ENCODE measurements at places on chromosomes 11 and 22.

GRCh38 chr11:117859488-117860112, 16.9 kb downstream of the FXYD6 start:
- DNase-seq: peak; percentile 36

- DNase-seq: no peak
Measured at GRCh38 chr22:25765016-25765367, 23.0 kb downstream of the MYO18B start.

GRCh38 chr11:66081505-66081904, 11.4 kb downstream of the PACS1 start:
- peak; percentile 41 for DNase-seq

DNA sequence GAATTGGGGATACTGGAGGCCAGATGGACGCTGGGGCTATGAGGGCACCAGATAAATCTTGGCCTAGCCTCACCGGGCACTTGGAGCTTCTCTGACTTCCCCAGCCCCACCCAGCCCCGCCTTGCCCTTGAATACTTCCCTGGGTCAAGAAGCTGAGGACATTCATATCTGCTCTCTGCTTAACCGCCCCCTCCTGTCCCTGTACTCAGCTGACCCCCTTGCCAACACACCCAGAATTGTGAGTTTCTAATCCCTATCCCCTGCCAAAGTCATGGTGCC, 22.0 kb downstream of the FADS3 start:
- DNase-seq: no peak

- no peak for DNase-seq
Measured at GRCh38 chr11:117437041-117437790, 109.6 kb downstream of the CEP164 start.

DNA sequence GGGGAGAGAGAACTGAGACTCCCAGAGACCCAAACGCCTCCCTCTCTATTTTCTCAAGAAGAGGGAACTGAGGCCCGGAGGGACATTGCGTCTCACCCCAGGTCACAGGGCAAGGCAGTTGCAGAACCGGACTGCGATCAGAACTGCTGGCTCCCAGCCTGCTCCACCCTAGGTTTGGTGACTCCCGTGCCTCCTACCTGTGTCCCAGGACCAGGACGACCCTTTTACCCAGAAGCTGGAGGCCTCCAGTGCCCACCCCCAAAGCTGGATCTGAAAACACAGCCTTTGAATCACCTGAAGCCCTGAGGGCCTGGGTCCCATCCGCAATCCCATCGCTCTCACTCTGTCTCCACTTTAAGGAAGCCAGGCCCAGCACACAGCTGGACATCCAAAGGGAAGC, 1.4 kb downstream of the GSTT4 start:
- no peak for DNase-seq

DNA sequence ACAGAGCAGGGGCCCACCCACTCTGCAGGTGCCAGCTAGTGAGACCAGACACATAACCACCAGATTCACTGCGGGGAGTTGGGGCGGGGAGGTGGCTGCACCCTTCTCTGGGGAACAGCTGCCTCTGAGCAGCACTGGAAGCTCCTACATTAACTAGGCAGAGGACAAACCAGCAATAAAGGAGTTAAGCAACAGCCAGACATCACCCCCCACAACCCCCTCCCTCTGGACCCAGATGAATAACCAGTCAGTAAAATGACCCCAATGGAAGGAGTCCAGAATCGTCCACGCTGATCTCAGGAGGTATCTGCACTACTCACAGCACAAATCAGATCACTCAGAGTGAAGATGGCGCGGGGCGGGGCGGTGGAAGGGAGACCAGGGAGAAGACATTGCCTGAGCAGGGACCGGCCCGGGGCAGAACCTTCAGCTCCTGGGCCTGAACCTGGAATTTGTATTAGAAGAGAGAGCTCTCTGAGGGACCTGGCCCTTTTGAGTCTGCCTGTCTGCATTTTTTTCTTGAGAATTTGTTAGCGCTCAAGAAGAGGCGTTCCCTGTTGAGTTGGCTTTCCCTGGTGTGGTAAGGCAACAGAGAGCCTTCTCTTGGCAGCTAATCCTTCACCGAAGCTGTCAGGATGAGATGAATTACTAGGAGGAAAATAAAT, 125.5 kb upstream of the NCAM1 start:
- DNase-seq: no peak

- DNase-seq: no peak
Measured at GRCh38 chr11:71502871-71503435, 24.1 kb upstream of the KRTAP5-7 start.

- DNase-seq: peak; percentile 35
Measured at GRCh38 chr11:72716290-72716689, 35.9 kb downstream of the ARAP1 start.

DNA sequence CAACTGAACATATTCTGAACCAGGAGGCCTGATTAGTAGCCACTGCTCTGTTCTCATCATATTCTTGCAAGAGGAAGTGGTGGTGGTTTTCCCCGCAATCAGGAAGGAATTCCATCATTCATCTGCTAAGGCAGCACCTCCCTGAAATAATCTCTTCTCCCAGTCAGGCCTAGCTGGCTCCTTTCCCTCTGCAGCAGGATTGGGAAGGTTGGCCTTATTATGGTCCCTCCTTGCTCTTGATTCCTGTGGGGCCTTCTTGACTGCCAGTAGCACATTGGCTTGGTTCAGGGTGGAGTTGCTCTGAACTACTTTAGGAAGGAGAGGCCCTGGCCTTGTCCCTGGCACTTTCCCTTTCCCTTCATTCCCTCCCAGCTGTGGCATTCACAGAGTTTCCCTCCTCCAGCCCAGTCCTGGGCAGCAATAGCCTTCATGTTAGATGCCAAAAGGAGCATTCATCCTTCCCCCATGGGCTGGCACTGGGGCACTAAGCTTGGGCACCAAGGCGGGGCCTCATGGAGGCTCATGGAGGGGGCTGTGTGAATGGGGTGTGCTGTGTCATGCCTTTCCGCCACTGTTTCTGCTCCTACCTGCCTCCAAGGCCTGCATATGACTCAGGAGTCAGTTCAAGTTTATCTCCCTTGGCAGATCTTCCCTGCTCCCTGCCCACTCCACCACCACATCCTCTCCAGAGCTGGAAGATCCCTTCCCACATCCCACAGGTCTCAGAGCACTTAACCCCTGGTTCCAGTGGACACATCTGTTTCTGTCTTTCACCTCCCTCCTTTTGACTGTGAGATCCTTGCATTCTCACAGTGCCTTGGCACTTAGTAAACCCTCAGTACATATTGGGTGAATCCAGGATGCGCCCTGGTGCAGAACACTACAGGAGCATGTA, 27.6 kb upstream of the CD44 start:
- DNase-seq: no peak

GRCh38 chr11:34205326-34206035, 100.1 kb downstream of the NAT10 start:
- DNase-seq: no peak

GRCh38 chr11:73295241-73295995, 12.7 kb upstream of the ARHGEF17 start:
- DNase-seq: peak; percentile 73

- DNase-seq: no peak
Measured at GRCh38 chr11:106668147-106668546, 350.1 kb downstream of the GUCY1A2 start.

DNA sequence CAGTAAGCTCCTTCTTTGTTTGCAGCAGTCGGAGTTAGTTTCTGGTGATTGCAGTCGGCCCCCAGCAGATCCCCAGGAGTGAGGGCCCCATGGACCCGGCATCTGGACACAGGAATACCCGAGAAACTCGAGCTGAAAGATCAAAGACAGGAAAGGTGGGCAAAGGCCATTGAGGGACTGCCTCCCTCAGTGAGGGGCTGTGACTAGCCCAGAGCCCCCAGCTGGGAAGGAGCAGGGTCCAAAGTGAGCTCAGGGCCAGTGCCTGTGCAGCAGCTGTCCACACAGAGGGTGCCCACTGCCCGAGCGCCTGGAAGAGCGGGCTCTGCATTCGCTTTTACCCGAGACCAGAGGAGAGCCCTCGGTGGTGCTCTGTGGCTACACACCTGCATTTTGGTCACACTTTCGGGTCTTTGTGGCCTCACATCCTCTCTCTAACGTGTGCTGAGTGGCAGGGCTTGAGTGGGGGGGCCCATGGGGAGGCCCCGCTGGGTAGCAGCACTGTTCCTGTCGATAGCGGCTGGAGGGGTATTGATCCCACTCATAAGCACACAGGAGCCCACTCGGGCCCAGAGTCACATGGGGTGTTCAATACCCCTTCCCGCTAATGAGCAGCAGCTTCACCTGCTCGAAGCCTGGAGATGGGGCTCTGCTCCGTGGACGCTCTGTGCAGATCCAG, 532.9 kb downstream of the TBC1D22A start:
- DNase-seq: no peak

- DNase-seq: no peak
Measured at GRCh38 chr22:35648066-35649025, at the start of gene APOL6. APOL6 (plus strand) TSS chr22:35648446; CDS start chr22:35656426, 7,980 bp downstream.

- DNase-seq: no peak
Measured at GRCh38 chr11:68582416-68583040, 101.8 kb upstream of the GAL start.

DNA sequence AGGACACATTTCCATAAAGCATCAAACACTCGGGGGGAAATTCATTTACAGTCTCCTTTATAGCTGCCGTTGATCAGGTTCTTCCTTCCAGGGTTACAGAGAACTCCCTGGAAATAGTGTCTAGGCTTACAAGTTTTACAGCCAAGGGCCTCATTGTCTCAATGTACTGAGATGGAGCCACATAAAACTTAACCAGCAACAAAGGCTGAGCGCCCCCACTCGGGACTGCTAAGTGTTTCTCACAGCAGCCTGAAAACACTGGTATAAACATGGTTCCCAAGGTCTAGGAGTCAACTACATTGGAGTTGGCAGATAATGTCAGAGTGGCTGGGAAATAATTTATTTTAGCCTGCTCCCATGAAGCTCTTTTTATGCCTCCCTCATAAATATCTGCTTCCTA, 686.2 kb downstream of the OPCML start:
- DNase-seq: no peak

- no peak for DNase-seq
Measured at GRCh38 chr11:78256962-78257361, 68.2 kb downstream of the USP35 start.

GRCh38 chr11:60739114-60739513, 14.6 kb downstream of the MS4A18 start:
- DNase-seq: no peak

GRCh38 chr11:108927791-108928545, 263.1 kb downstream of the DDX10 start:
- no peak for DNase-seq

- no peak for DNase-seq
Measured at GRCh38 chr22:44347080-44347479, 34.3 kb upstream of the SHISAL1 start.

GRCh38 chr11:102158164-102158735, 48.0 kb downstream of the YAP1 start:
- DNase-seq: no peak

DNA sequence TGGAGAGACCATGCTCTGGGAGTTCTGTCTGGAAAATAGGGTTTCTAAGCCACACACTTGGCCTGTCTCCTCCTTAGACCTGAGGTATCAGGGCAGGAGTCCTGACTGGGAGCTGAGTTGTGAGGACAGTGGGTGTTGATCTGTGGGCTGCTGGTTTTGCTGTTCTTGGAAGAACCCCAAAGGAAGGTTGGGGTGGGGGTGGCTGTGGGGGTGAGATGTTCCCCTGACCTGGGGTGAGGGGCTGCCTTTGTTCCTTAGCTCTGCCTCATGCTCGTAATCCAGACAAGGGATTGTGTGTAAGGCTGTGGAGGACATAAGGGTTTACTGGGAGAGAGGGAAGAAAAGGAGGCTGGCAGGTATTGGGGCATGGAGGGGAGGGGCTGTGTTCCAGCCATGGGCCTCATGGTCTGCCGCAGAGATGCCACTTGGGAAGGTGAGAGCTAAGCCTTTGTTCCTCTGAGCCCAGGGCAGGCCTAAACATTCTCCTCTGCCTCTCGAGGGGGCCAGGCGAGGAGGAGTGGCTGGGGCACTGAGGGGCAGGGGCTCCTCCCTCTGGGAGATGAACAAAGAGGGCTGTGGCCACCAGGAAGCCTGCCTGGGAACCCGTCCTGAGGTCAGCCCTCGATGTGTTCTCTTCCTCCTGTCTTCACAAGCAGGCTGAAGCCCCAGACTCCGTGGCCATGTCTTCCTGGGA, 4.4 kb downstream of the OTOG start:
- no peak for DNase-seq

DNA sequence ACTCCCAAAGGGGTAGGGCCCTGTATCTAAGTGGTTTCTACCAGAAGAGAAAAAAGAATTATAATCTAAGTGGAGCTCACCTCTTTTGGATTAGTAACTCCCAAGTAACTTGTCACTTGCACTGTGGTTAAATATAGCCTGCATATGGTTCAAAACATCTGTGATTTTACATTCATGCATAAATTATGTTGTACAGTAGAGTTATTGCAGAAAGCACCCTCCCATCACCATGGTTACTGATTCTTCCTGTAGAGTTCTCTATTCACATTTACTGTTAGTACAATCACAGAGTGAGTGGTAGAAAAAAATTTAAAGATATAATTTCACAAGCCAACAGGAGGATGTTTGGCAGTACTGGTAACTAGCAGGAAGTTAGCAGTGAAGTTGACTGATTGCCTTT, 80.4 kb downstream of the LRRC4C start:
- DNase-seq: no peak

- no peak for DNase-seq
Measured at GRCh38 chr11:1343391-1344055, 34.1 kb upstream of the TOLLIP start.

GRCh38 chr11:100681064-100681502, 6.0 kb upstream of the ARHGAP42 start:
- peak; percentile 66 for DNase-seq

DNA sequence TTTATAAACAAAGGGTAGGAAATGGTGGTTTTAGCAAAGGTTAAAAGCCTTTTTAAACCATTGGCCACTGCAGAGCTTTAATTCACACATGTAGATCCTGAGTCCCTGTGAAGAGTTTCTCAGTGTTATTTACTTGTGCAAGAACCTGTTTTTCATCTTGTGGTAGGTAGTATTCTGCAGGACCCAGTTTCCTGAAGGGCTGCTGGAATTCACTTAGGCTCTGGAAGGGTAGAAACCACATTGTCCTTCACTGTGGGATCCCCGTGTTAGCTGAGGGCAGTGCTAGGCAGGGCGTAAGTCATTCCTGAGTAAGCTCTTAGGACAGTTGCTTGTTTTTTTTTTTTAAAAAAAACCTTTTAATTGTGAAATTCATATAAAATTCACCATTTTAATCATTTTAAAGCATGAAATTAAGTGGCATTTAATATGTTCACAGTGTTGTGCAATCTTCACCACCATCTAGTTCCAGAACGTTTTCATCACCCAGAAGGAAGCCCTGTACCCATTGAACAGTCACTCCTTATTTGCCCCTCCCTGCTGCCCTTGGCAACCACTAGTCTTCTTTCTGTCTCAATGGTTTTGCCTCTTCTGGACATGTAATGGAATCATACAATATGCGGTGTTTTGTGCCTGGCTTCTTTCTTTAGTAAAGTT, 77.7 kb downstream of the C22orf31 start:
- no peak for DNase-seq

GRCh38 chr11:102868339-102868738, 6.4 kb downstream of the MMP12 start:
- DNase-seq: no peak

DNA sequence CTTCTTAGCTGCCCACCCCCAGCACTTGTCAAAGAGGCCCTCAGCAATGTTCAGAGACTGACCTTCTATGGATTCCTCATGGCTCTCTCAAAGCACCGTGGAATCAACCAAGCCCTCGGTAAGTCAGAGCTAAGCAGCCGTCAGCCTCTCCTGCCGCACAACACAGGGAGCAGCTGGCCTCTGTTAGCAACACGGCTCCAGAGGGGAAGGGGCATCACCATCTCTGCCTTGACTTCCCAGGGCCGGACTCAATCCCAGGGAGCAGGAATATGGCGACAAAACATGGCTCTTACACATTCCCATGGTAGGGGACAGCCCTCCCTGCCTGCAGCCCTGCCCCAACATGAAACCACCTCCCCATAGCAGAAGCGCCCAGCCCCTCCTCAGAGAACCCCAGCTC, 18.9 kb downstream of the ARFGAP2 start:
- DNase-seq: no peak
